ENCODE measurements at places on chromosomes 5 and 9.

GRCh38 chr9:110758201-110758600 lies 89.6 kb downstream of the MUSK start:
- no peak for DNase-seq

DNA sequence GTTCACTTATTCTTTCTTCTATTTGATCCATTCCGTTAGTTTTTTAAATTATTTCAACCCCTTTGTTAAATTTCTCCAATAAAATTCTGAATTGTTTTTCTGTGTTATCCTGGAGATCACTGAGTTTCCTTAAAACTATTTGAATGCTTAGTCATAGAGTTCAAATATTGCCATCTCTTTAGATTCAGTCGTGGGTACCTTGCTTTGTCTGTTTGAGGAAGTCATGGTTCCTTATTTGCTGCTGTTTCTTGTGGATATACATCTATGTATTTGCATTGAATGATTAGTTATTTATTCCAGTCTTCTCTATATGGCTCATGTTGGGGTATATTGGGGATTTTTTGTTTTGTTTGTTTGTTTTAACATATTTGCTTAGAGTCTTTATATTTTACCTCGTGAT lies 80.6 kb downstream of the HINT1 start:
- no peak for DNase-seq

DNA sequence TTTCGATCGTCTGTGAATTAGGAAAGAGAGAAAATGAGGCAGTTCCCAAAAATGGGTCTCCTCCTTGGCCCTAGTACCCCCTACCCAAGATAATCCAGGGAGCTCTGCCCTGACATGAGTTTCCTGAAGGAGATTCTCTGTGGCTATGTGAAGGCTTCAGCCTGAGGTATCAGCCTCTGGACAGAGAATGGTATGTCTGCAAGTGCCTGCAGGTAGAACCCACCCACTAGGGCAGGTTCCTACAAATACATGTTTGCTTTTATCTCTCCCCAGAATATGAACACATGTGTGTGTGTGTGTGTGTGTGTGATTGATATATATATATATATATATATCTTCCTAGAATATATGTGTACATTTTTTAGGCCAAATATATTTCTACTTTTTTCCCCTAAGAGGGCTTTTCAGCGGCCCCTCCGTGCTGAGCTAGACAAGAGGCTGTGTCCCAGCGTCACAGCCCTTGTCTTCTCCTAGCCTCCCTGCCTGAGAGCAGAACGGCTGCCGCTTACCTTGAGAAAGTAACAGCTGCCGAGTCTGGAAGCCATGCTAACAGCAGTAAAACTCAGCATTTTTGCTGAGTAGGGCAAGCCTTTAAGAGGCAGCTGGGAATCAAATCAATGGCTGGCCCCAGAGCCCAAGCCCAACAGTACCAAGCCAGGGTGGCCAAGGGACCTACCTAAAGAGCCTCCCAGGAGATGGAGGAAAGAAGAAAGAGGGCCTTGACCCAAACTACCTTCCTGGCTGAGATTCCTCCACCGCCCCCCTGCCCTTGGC lies 2.1 kb downstream of the BRINP1 start:
- DNase-seq: no peak

GRCh38 chr5:53946405-53947100 lies 363.8 kb downstream of the ARL15 start:
- no peak for DNase-seq

- DNase-seq: no peak
These were observed 83.1 kb upstream of the IL6ST start for GRCh38 chr5:56077796-56078233.

DNA sequence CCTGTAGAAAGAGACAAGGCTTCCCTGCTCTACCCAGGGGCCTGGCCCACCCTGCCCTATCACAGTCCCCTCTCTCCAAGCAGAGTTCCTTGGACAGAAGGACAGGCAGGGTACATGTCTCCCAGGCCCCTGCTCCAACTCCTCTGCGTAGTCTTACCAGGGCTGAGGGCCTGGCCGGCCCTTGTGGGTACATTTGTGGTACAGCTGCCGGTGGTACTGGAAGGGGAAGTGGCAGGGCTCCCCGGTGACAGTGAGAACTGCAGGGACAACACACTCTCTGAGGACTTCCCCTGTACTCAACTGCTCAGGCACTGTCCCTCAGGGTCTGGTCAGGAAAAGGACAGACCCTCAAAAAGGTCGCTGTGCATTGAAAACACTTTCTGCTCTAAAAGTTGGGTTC lies 3.6 kb downstream of the F12 start:
- no peak for DNase-seq

- DNase-seq: no peak
These were observed 11.1 kb upstream of the CEP72 start for GRCh38 chr5:600886-601541.

DNA sequence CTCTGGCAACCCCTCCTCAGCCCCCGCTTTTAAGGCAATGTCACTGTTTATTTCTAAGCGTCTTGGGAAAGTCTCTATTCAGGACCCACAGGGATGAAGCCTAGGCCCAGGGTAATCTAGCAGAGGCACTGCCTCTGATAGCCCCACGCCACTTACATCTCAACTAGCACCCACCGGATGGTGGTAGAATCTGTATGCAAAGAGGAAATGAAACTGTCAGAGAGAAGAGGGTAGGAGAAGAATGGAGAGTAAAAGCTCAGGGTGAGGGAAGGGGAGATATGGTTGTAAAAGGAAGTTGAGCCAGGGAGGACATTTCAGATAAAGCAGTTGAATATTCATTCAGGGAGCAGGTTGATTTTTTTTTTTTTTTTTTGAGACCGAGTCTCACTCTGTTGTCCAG lies 3.0 kb downstream of the FRRS1L start:
- DNase-seq: no peak

DNA sequence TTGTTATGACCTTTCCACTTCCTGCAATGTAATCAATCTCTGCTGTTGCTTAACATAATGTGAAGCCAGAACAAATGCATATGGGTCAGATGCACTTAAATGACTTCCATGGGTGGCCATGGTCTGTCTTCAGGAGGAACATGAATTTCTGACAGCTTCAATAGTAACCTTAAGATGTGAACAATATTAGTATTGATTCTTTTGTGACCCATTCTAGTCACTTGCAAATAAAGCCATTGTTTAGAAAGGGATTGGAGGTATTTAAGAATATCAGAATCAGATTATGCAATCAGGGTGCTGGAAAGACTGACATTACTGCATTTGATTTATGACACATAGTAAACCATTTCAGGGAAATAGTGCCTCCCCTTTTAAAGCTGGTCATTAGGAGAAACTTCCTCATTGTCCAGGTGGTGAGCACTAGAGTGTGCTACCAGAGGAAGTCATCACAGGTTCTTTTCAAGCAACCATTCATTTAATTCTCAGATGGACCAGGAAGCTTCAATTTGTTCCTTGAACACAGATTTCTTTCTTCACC lies 32.1 kb downstream of the GRIN3A start:
- no peak for DNase-seq

- no peak for DNase-seq
These were observed 28.4 kb upstream of the PITX1 start for GRCh38 chr5:135062216-135063055.

GRCh38 chr9:95120781-95121370 lies 196.6 kb downstream of the FANCC start:
- DNase-seq: no peak

DNA sequence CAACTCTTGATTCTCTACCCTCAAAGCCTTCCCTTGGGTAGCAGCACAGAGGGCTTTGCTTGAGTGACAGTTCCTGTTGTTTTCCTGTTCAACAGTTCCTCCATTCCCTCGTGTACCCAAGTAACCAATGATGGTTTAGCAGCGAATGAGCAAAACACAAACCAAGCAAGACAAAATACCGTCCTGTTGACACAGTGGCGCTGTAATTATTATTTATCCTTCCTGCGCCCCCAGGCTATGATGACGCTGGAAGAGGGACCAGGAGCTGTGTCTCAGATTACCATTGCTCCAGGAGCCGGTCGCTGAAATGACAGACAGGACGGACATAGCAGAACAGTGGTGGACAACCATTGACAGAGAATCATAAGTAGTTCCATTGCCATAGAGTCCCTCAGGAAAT lies 154.8 kb downstream of the GADD45G start:
- no peak for DNase-seq

DNA sequence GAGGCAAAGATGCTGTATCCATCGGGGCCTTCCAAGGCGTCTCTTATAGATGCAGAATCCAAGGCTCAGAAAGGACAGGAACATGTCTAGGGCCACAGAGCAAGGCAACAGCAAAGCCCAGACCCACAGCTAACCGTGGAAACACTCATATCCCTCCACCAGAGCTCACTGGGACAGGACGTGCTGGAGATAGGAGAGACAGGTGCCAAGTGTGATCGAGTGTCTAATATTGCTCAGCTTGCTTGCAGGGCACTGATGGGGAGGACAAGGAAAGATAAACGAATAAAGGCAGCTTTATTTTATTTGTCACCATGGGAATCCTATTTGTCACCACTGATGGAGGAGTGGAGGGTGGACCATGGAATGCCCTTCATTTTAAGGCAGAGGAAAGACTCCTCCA lies 44.0 kb upstream of the AKNA start:
- DNase-seq: no peak

DNA sequence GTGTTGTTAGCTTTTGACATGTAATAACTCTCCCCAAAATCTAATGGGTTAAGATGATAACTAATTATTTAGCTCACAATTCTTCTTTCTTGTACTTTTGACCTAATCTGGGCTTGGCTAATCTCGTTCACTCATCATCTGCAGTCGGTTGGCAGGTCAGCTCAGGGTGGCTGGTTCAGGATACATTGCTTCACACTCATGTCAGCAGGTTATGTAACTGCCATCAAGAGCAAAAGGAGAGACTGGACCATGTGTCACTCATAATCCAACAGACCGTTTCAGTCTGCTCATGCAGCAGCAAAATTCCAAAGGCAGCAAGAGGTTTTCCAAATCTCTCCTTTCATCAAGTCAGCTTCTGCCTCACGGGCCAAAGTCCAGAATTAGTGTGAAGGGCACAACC lies 998.4 kb upstream of the CTNND2 start:
- DNase-seq: no peak
